EH (cell line): ENCODE measurements at places on chromosomes 13 and 19.

DNA sequence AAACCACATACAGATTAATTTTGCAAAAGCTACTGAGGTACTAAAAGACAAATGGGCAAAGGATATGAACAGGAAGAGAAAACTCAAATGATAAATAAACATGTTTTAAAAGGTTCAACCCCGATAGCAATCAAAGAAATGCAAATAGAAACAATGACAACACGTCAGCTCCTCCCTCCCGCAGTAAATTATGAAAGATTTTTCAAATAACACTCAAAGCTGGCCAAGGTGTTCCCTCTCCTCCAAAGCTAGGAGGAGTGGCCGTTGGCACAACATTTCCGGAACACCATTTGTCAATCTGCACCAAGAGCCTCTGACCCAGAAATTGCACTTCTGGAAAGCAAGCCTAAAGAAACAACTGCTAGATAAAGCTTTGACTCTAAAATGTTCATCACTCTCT lies 28.3 kb downstream of the INSR start:
- DNase-seq: no peak

DNA sequence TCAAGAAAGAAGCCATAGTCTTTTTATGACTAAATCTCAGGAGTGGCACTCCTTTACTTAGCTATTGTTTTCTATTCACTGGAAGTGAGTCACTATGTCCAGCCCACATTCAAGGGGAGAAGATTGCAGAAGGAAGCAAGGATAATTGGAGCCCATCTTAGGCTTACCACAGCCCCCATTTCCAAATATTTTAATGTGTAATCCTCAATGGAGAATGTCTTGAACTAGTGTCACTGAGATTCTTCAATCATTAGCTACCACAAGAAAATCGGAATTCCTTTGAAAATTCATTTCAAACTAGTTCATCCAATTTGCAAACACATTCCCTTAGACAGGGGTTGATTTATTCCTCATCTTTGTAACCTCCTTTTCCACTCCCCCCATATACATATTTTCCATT lies 84.7 kb downstream of the DLEU7 start:
- peak; percentile 29 for DNase-seq

GRCh38 chr13:31765138-31765785 lies 25.9 kb downstream of the RXFP2 start:
- peak; percentile 93 for DNase-seq

GRCh38 chr19:43634872-43635560 lies 4.6 kb downstream of the CADM4 start:
- DNase-seq: no peak

GRCh38 chr19:32708457-32708856 lies 11.1 kb upstream of the TDRD12 start:
- DNase-seq: no peak
